ENCODE measurements at places on chromosomes 5 and 9.

GRCh38 chr5:120122703-120123102, 341.4 kb upstream of the PRR16 start:
- no peak for DNase-seq

DNA sequence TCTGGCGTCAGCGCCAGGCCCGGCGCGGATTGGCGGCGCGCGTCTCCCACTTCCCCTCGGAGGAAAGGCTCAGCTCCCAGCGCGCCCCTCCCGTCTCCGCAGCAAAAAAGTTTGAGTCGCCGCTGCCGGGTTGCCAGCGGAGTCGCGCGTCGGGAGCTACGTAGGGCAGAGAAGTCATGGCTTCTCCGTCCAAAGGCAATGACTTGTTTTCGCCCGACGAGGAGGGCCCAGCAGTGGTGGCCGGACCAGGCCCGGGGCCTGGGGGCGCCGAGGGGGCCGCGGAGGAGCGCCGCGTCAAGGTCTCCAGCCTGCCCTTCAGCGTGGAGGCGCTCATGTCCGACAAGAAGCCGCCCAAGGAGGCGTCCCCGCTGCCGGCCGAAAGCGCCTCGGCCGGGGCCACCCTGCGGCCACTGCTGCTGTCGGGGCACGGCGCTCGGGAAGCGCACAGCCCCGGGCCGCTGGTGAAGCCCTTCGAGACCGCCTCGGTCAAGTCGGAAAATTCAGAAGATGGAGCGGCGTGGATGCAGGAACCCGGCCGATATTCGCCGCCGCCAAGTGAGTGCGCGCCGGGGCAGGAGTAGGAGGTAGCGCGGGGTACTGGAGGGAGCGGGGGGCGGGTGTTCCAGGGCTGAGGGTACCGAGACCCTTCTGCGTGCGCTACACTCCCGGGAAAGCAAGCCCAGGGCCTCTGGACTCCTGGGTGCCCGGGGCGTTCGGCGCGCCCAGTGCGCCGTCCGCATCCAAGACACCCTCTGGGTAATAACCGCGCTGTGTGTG, at the start of gene MSX2:
Gene MSX2, plus strand, starts transcription at position 99 of the 777 bp plus-strand sequence. Its CDS starts 78 bp downstream, at position 177.
- peak; percentile 90 for DNase-seq

- DNase-seq = no peak
Measured at GRCh38 chr9:82234160-82234943, 245.8 kb downstream of the SPATA31D1 start.

DNA sequence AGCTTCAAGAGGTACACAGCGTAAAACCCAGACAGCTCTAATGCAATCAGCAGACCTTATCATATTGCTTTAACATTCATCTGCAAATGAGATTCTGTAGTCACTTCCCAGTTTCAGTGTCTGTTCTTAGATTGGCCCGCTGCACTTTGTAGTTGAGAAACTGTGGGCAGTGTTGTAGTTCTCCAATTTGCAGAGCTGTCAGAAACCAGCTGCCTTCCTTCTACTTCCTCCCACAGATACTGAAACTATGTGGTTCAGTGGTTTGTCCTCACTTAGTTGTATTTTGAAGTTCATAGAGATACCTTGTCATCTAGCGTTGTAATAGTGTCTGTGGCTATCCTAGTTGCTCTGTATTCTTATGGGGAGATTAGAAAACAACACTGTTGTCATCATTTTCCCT, 39.6 kb upstream of the TRIM36 start:
- no peak for DNase-seq

DNA sequence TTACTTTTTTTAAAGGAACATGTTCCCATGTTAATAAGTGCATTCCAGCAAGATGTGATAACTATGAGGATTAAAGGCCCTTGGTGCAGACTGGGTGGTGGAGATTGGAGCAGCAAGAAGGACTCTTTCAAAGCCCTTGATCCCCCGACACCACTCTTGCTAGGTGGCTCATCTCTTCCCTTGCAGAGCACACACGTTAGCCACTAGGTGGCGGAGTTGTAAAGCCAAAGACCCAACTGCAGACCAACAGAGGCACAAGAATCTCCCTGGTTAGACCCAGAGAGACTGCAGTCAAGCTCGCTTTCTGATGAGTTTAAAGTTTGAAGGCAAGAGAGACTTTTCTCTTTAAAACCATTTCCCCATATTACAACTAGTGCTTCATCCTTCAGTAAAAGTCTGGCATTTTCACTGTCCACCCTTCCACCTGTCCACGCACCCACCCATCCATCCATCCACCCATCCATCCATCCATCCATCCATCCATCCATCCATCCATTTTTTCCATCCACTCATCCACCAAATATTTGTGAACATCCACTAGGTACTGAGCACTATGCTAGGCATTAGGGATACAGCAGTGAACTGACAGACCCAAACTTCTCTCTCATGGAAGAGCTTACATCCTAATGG, 226.9 kb downstream of the MSX2 start:
- DNase-seq = peak; percentile 75

- DNase-seq = no peak
Measured at GRCh38 chr9:91425271-91425670, 1.6 kb upstream of the NFIL3 start.

DNA sequence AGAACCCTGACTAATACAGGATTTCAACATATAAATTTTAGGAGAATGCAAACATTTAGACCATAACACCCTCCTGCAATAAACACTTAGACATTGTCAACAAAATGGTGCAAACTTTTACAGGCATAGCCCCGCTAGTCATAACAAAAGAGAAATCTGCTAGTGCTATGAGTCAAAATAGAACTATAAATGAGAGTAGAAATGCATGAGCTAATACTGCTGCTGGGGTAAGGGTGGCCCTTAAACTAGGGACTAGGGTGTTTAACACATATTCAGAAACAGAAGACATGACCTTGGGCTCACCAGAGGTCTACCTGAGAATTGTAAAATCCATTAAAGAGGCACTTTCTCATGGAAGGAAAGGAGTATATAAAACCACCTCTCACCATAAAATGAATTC, 131.6 kb downstream of the TLR4 start:
- no peak for DNase-seq
